ENCODE measurements at places on chromosomes 5 and 9. TPM values are rescaled to one million over a fixed set of nuclear protein-coding genes. Genes with fewer than 3 reads are reported as not detected.

The MYMK gene
- total RNA-seq: not detected

The SLC34A1 gene
- 0.27 TPM for total RNA-seq

The FKTN gene
- 11.3 TPM for total RNA-seq

The SPIN1 gene
- 30.0 TPM for total RNA-seq

The AGXT2 gene
- not detected for total RNA-seq

The SARDH gene
- 1.9 TPM for total RNA-seq

The QRFP gene
- total RNA-seq: not detected

The SPATA31D1 gene
- not detected for total RNA-seq

The RNF145 gene
- total RNA-seq: 145 TPM

The IFNA21 gene
- total RNA-seq: not detected

The RGS7BP gene
- total RNA-seq: not detected

DNA sequence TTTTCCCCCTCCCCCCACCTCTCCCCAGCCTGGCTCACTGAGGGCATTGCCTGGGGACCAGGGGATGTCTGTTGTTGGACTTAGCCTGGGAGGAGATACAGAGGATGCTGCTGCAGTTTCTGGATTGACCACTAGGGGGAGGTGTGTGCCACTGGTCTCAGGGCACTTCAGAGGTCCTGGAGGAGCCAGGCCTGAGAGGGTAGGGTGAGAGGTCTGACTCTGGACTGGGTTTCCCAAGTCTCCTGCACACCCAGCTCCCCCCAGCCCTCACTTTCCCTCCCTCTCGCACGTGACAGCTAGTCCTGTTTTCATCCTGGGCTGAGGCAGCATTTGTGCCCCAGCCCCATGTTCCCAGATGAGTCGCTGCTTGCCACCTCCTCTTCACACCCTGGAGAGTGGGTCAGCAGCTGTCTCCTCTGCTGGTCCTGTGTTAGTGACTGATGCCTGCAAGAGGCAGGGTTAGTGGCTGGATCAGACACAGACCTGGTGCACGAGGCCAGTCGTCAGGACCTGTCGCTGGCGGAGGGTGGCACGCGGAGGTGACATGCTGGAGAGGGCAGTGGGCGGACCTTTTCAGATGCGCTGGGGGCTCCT lies 4.4 kb downstream of the IL3 start:
- H3K4me1 ChIP-seq: peaks cover 36% of the 10 kb centered on the region
- no peaks in the 10 kb centered on the region for H3K36me3 ChIP-seq
- peak; percentile 83 for DNase-seq
- H3K4me3 ChIP-seq: no peak overlapping the region
- no peaks in the 10 kb centered on the region for H3K27me3 ChIP-seq

- no peaks in the 10 kb centered on the region for H3K36me3 ChIP-seq
- DNase-seq: no peak
- H3K4me3 ChIP-seq: no peak overlapping the region
- no peaks in the 10 kb centered on the region for H3K4me1 ChIP-seq
- H3K27ac ChIP-seq: no peak overlapping the region
- H3K27me3 ChIP-seq: peaks cover 11% of the 10 kb centered on the region
Measured at GRCh38 chr9:134978272-134978671, 60.6 kb upstream of the FCN1 start.

DNA sequence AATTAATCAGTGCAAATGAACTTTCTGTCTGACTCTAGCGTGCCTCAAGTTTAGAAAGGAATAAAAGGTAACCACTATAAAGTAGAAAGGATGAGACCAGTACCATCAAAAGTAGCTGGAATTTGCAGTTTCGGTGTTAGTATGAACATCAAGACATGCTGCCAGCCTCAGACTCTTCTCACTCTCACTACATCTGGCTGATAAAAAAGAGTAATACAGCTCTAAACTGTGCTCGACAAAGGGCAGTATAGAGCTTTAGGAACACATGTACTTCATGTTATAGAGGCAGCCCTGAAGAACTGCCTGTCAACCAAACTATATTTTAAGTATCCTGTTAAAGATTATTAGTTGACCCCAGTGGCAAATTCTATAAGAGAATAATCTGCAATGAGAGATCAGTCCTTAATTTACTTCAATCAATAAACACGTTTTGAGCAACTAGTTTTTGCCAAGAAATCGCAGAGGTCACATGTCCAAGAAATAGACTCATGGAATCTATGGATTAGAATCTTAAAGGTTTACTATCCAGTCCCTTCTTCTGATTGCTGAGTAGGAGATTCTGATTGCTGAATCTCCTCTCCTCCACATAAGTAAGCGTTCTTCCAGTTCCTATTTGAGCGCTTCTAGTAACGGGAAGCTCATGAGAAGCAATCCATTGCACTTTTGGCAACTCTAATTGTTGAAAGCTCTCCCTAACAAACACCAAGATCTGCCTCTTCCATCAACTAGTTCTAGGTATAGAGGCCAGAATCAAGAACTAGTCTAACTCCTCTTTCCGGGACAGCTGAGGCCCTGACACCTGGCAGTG lies 941 bp downstream of the XPA start:
- H3K36me3 ChIP-seq: peaks cover 26% of the 10 kb centered on the region
- peak overlapping the region; percentile 87 for H3K4me3 ChIP-seq

DNA sequence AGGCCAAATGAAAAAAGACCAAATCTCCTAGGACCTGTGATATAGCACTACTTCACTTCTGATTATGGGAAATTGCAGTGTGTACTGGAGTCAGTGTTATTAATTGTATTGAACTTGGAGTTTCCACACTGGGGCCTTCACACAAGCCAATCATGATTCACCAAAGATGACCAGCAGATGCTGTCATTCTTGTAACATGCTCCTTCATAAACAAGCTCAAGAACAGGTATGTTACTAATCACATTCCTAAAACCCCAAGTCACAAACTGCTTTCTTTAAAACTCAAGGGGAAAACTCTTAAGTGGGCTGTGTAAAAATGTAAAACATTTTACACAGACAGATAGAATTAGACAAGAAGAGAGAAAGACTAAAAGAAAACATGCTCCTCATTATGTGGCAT lies 5.6 kb downstream of the KLHL3 start:
- H3K4me3 ChIP-seq: no peak overlapping the region
- H3K27me3 ChIP-seq: no peaks in the 10 kb centered on the region
- H3K36me3 ChIP-seq: peaks cover 25% of the 10 kb centered on the region
- no peak for DNase-seq
- H3K4me1 ChIP-seq: peaks cover 28% of the 10 kb centered on the region

GRCh38 chr5:8721536-8721935 lies 824.3 kb downstream of the SEMA5A start:
- no peaks in the 10 kb centered on the region for H3K4me1 ChIP-seq
- DNase-seq: no peak
- no peak overlapping the region for H3K4me3 ChIP-seq
- H3K27me3 ChIP-seq: no peaks in the 10 kb centered on the region
- no peaks in the 10 kb centered on the region for H3K36me3 ChIP-seq
- H3K27ac ChIP-seq: no peak overlapping the region

DNA sequence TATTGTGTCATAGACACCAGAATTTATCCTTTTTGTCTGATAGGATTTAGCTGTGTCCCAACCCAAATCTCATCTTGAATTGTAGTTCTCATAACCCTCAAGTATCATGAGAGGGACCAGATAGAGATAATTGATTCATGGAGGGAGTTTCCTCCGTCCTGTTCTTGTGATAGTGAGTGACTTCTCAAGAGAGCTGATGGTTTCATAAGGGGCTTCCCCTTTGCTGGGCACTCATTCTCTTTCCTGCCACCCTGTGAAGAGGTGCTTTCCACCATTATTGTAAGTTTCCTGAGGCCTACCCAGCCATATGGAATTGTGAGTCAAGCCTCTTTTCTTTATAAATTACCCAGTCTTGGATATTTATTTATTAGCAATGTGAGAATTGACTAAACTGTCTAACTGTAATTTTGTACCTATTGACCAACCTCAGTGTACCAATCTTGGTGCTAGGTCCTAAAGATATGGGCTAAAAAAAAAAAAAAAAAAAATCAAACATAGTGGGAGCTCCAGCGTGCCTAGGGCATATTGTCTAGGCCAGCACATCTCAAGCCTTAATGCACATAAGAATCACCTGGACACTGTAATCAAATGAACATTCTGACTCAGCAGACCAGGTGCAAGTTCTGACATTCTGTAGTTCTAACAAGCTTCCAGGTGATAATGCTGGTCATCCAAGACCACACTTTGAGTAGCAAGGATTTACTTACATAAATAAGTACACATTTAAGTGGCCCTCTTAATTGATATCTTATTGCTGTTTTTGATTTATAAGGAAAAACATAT lies 30.5 kb downstream of the ST8SIA4 start:
- peak overlapping the region; percentile 65 for H3K27ac ChIP-seq
- H3K4me1 ChIP-seq: peaks cover 27% of the 10 kb centered on the region
- H3K4me3 ChIP-seq: no peak overlapping the region
- H3K27me3 ChIP-seq: no peaks in the 10 kb centered on the region

- DNase-seq: no peak
- peaks cover 4% of the 10 kb centered on the region for H3K4me1 ChIP-seq
- H3K4me3 ChIP-seq: peak within 1 kb of the TSS; percentile 65
- no peaks in the 10 kb centered on the region for H3K36me3 ChIP-seq
- H3K27ac ChIP-seq: no peak within 1 kb of the TSS
Measured at GRCh38 chr9:135479469-135480052, at the start of gene PPP1R26. PPP1R26 (plus strand) TSS chr9:135479782; CDS start chr9:135484511, 4,729 bp downstream.

DNA sequence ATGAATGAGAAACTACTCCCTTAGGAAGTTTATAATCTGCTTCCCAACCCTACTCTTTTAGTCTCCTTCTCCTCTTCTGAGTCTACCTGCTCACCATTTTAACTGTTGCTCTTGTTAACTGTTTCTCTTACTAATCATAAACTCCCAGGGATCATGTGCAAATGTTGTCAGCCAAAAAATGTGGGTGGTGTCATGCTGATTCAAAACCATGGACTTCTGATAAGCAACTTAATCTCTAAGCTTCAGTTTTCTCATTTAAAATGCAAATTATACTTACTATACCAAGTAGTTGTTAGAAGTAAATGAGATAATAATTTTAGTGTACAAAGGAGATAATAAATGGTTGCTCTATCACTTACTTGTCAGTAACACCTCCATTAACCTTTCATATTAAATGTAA lies 45.9 kb upstream of the TLX3 start:
- no peak overlapping the region for H3K27ac ChIP-seq
- H3K4me3 ChIP-seq: no peak overlapping the region
- peaks cover 15% of the 10 kb centered on the region for H3K4me1 ChIP-seq
- peaks cover 10% of the 10 kb centered on the region for H3K27me3 ChIP-seq

DNA sequence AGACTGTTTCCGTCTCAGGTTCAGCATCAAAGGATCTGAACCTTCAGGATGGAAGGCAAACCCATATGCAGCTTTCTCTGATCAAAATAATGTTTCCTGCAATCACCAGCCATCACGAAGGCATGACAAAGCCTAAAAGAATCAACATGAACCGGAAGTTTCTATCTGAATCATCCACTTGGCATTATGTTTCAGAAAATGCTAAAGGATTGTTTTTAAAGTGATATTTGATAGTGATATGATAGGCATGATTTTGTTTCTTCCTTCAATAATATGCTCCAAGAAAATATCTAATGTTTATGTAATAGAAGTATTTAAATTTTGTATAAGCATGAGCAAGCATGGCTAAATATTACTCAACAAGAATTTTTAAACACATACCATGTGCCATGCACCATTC lies 219.6 kb downstream of the PLK2 start:
- no peak for DNase-seq
- no peaks in the 10 kb centered on the region for H3K36me3 ChIP-seq
- no peaks in the 10 kb centered on the region for H3K4me1 ChIP-seq
- no peak overlapping the region for H3K27ac ChIP-seq

GRCh38 chr9:94783102-94783682 lies 56.7 kb downstream of the AOPEP start:
- DNase-seq: peak; percentile 56
- no peak overlapping the region for H3K27ac ChIP-seq
- H3K36me3 ChIP-seq: peaks cover 1% of the 10 kb centered on the region

- H3K4me3 ChIP-seq: no peak overlapping the region
- peaks cover 24% of the 10 kb centered on the region for H3K36me3 ChIP-seq
- H3K4me1 ChIP-seq: peaks cover 16% of the 10 kb centered on the region
- H3K27ac ChIP-seq: no peak overlapping the region
- no peaks in the 10 kb centered on the region for H3K27me3 ChIP-seq
Measured at GRCh38 chr5:40775846-40776657, 20.3 kb upstream of the TTC33 start.

DNA sequence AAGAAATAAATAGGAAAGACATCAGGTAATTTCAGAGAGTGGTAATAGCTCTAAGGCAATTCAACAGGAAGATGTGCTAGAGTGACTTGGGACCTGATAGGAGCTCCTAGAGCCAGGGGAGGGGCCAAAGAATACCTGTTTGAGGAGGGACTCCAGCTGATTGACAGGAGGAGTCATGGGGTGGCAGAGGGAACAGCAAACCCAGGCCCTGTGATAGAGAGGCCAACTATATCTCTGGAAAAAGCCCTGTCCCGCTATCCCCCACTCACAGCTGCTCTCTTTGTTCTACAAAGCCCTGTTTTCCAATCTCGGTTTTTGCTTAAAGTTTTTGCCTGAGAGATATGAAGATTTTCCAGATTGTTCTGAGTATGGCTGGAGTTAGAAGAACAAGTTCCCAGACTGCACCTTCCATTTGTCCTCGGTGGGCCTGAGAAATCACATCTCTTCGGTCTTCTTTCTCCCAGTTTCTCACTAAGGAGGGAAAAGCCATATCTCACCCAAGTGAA lies 9.0 kb upstream of the NSD1 start:
- peaks cover 3% of the 10 kb centered on the region for H3K27me3 ChIP-seq
- H3K36me3 ChIP-seq: no peaks in the 10 kb centered on the region
- no peak overlapping the region for H3K4me3 ChIP-seq
- H3K4me1 ChIP-seq: peaks cover 18% of the 10 kb centered on the region
- no peak overlapping the region for H3K27ac ChIP-seq

DNA sequence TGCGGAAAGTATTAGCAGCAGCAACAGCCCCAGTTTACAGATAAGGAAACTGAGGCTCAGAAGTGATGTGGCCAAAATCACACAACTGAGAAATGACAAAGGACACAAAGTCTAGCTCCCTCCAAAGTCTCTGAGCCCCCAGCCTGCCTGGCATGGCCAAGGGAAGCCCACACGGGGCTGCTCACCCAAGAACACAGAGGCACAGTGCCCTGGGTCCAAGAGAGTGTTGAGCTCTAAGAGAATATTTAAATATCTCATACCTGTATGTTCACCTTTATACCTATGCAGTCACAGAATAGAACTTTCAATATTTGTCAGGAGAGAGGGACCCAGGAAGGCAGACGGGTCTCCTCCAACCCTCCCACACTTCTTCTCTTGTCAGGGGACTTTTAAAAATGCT lies 16.6 kb downstream of the VAV2 start:
- no peak for DNase-seq
- H3K4me3 ChIP-seq: no peak overlapping the region
- no peak overlapping the region for H3K27ac ChIP-seq
- H3K36me3 ChIP-seq: no peaks in the 10 kb centered on the region

GRCh38 chr5:115875447-115875846 lies 33.7 kb downstream of the AP3S1 start:
- peaks cover 35% of the 10 kb centered on the region for H3K36me3 ChIP-seq
- no peak overlapping the region for H3K4me3 ChIP-seq
- H3K27ac ChIP-seq: no peak overlapping the region
- H3K4me1 ChIP-seq: no peaks in the 10 kb centered on the region
- H3K27me3 ChIP-seq: no peaks in the 10 kb centered on the region

DNA sequence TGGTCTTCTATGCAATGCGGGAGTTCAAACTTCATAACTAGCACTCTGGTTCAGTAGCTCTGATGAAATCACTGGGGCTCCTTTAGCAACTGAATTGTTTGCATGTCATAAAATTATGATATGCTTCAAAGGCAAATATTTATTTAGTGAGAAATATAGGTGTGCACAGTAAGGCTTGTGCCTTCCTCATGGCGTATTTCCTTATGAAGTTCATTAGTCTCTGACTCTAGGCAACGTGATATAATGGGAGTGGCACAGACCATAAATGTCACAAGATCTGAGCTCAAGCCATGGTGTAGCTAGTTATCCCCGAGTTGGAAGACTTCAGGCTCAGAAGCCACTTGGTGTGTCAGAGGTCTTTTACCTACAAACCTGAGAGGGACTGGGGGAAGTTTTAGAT lies 35.5 kb downstream of the PIP5K1B start:
- no peak overlapping the region for H3K4me3 ChIP-seq
- H3K27ac ChIP-seq: no peak overlapping the region
- H3K36me3 ChIP-seq: no peaks in the 10 kb centered on the region
- DNase-seq: no peak
- peaks cover 11% of the 10 kb centered on the region for H3K27me3 ChIP-seq
- H3K4me1 ChIP-seq: no peaks in the 10 kb centered on the region

All from activated CD4-positive, alpha-beta T cell treated with anti-CD3 and anti-CD28 coated beads, Interleukin-2, amount 10 ng/mL, durations not matched to agents 7 days and 5 days (primary cell).